ENCODE measurements at places on chromosomes 5 and 9.
A peak's percentile ranks its signal among the peaks of the same experiment; 100 is the strongest.

- peak; percentile 20 for DNase-seq
- peaks cover 12% of the 10 kb centered on the region for H3K4me1 ChIP-seq
- H3K27me3 ChIP-seq: no peaks in the 10 kb centered on the region
Observed at GRCh38 chr9:22010866-22011625, 1.9 kb upstream of the CDKN2B start.

DNA sequence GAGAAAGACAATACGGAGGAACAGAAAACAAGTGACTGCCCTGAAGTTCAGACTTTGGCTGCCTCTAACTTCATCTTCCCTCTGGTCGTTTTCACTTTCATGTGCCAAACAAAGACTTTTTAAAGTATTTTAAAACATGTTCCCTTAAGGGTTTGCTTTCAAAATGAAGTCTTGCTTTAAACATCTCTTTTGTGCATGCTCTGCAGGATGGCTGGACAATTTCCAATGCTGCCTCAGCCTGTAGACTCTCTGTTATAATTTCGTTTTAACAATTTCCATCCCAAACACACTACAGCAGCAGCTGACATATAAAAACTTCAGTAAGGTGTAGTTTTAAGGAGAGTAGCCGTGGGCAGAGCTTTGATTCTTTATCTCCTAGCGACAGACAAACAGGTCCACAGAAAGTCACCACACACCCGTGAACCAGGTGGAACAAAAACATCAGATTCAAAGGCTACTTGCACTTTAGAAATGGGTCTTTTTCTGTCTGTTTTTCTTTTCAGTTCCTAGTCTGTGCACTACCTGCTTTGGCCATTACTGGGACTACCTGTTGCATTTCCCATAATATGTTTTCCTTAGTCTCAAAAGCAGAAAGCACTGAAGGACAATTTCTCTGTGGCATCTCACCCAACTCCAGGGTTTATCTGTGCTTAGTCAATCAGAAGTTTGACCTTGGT is 308.9 kb downstream of the DTWD2 start:
- no peak overlapping the region for H3K27ac ChIP-seq
- H3K4me1 ChIP-seq: no peaks in the 10 kb centered on the region
- no peaks in the 10 kb centered on the region for H3K27me3 ChIP-seq
- H3K4me3 ChIP-seq: no peak overlapping the region

DNA sequence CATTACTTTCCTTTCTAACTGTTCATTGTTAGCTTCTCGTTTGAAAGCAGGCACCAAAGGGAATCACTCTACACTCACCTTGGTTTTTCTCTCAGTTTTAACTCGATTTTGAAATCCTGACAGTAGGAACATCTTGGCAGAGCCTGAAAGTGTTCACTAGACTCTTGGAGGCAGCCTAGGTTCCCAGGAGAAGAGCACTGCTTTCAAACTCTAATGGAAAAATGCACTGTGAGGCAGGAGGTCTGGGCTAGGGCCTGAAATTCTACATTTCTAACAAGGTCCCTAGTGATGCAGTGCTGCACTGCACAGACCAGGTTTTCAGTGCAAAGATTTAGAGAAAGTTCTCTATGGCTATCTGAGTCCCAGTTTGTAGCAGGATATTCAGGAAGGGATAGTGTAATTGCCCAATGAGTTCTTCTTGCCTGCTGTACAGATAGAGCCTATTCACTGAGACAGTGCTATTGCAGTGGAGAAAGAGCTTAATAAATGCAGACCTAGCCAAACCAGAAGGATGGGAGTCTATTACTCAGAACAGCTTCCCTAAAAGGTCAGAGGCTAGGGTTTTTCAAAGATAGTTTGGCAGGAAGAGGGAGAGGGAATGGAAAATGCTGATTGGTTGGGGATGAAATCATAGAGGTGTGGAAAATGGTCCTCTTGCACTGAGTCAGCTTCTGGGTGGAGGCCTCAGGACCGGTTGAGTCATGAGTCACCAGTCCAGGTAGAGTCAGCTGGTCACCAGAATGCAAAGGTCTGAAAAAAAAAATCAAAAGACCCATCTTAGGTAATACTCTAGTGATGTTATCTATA is 153.9 kb downstream of the GPBP1 start:
- no peaks in the 10 kb centered on the region for H3K27me3 ChIP-seq
- no peaks in the 10 kb centered on the region for H3K36me3 ChIP-seq
- no peak overlapping the region for H3K4me3 ChIP-seq
- DNase-seq: peak; percentile 21

- no peak overlapping the region for H3K4me3 ChIP-seq
- H3K36me3 ChIP-seq: no peaks in the 10 kb centered on the region
- H3K27ac ChIP-seq: no peak overlapping the region
- no peaks in the 10 kb centered on the region for H3K27me3 ChIP-seq
- peaks cover 11% of the 10 kb centered on the region for H3K4me1 ChIP-seq
- DNase-seq: no peak
Observed at GRCh38 chr5:55638051-55638450, 74.1 kb downstream of the SLC38A9 start.

DNA sequence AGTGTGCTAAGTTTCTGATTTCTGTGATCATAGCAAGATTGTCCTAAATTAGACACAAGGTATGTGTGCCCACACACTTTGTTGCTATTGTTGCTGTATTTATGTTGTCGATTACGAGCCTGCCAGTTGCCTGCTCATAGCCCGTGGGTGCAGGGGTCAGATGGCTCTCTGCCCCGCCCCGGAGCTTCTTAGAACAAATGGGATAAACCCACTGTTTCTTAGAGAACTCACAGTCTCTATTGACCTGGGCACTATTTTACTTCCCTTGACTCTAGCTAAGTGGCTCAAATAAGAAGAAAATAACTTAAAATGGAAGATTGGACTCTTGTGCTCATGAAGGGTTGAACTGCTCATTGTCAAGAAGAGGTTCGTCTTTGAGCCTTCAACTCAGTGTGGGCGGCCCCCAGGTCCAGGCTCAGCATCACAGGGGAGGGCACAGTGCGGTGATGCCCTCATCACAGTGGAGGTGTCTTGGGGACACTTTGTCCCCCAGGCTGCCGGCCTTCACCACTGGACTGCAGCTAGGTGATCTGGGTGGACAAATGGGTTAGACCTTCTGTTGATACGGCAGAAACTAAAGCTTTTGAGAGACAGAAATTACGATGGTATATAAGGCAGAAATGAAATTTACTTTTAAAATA is 155.5 kb downstream of the TENT4A start:
- no peak overlapping the region for H3K4me3 ChIP-seq
- peaks cover 25% of the 10 kb centered on the region for H3K4me1 ChIP-seq
- no peak overlapping the region for H3K27ac ChIP-seq
- H3K36me3 ChIP-seq: no peaks in the 10 kb centered on the region

- H3K27me3 ChIP-seq: peaks cover 2% of the 10 kb centered on the region
- H3K4me3 ChIP-seq: no peak overlapping the region
- no peaks in the 10 kb centered on the region for H3K36me3 ChIP-seq
Observed at GRCh38 chr5:168047043-168047668, 244.3 kb upstream of the WWC1 start.

DNA sequence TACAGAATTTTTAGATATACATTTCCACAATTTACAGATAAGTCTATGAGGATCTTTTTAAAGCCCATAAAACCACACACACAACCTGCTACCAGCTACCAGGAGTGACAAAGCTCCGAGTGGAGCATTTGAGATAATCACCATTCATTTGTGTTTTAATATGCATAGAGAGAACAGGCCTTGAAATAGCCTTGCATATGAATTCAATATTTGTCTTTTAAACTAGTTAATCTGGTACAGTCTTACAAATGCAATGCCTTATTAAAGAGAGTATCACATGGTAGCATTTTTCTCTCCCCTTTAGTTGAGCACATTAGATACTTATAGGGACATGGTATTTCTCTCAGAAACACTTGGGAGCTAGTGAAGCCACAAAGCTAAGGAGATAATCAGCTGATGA is 49.1 kb downstream of the SEMA5A start:
- H3K4me1 ChIP-seq: no peaks in the 10 kb centered on the region
- no peaks in the 10 kb centered on the region for H3K36me3 ChIP-seq
- no peaks in the 10 kb centered on the region for H3K27me3 ChIP-seq
- no peak overlapping the region for H3K27ac ChIP-seq
- H3K4me3 ChIP-seq: no peak overlapping the region

GRCh38 chr5:14870337-14871213 is 1.0 kb downstream of the ANKH start:
- H3K27me3 ChIP-seq: no peaks in the 10 kb centered on the region
- H3K36me3 ChIP-seq: no peaks in the 10 kb centered on the region
- H3K4me1 ChIP-seq: peaks cover 39% of the 10 kb centered on the region

- H3K4me1 ChIP-seq: no peaks in the 10 kb centered on the region
- H3K36me3 ChIP-seq: no peaks in the 10 kb centered on the region
- H3K4me3 ChIP-seq: no peak overlapping the region
- no peak overlapping the region for H3K27ac ChIP-seq
Observed at GRCh38 chr9:12351293-12352044, 341.7 kb upstream of the TYRP1 start.
